ENCODE measurements at places on chromosomes 5 and 9. TPM values are rescaled to one million over a fixed set of nuclear protein-coding genes. Genes with fewer than 3 reads are reported as not detected.

- no peak for DNase-seq
These were observed 16.0 kb downstream of the TMEM174 start for GRCh38 chr5:73188764-73189531.

SLC35A4 gene
- 3.7 TPM for total RNA-seq

DNA sequence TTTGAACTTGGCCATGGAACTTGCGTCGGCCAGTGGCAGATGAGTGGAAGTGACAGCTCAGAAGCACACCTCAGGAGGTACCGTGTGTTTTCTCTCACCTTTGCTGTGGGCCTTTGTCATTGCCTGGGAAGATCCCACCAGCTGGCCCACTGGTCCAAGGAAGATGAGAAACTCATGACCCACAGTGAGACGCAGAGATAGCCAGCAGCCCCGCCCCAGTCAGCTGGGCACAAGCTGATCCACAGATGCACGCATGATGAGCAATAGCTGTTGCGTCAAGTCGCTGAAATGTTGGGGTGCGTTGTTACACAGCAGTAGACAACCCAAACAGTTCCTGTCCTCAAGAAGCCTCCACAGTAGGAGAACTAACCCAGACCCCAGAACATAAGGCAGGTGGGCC lies 30.8 kb upstream of the UNC5A start:
- DNase-seq: no peak

DNA sequence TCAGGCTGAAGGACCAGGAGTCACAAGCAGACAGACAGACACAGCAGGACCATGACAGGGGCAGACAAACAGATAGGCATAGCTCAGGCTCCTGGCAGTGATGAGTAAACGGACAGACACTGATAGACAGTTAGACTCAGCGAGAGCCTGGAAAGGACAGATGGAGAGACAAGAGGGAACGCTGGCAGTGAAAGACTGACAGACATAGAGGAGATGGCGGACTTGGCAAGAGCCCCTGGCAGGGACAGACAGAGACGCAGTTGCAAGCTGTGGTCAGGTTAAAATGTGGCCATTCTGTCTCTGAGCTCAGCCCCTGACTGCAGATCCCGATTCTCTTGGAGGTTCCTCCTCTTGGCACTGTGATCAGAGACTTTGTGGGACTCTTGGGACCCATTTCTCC lies 13.6 kb downstream of the CSF2 start:
- DNase-seq: no peak

CNTLN gene
- total RNA-seq: 16.5 TPM

DNA sequence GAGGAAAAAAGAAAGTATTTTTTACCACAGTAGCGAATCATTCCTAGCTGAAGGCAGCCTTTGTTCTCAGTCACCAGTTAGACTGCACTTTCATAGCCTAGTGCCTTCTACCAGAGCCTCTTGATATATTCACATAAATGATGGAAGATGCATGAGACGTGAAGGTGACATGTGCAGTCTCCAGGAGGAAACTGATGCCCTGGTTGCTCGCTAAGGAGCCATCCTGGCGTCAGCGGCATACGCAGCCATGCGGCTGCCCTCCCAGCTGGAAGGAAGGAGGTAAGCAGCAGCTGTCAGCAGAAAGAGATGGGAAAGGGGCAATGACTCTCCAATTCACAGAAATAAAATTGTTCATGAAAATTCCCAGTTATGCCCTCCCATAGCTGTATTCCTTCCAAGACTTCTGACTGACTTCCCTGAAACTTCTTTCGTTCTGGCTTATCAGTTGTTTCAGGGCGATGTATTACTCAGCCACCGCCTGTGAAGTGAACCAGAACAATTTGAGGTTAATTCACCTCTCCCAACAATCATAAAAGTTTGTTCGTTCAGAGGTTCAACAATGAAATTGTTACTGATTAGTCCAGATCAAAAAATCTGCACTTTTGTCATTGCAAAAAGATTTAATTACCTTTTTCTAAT lies 331.2 kb downstream of the NR2F1-AS1 start:
- no peak for DNase-seq

DNA sequence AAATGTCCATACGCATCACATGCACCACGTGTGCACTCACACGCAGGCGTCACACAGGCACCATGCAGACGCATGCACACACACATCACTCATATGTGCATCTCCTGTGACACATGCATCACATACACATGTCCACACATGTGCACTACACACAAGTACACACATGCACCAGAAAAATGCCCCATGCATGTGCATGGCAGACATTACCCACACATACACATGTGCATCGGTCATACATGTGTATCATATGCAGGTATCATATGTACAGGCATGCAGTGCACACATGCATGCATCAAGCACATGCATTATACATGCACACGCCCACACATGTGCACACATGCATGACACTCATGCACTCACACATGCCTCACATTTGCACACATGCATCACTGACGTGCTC lies 26.1 kb downstream of the ADAMTS2 start:
- no peak for DNase-seq

ACSL6 gene
- 32.9 TPM for total RNA-seq

DNAI1 gene
- total RNA-seq: 0.78 TPM

DPYSL3 gene
- total RNA-seq: 977 TPM

- DNase-seq: no peak
These were observed 33.4 kb downstream of the WDR70 start for GRCh38 chr5:37412515-37412914.

ARSI gene
- 0.31 TPM for total RNA-seq

NIPAL4 gene
- total RNA-seq: not detected

GRCh38 chr5:58999804-59000203 lies 416.9 kb downstream of the RAB3C start:
- peak; percentile 86 for DNase-seq

GRCh38 chr5:150647275-150648251 lies 7.1 kb downstream of the SYNPO start:
- no peak for DNase-seq

DIPK1B gene
- 25.1 TPM for total RNA-seq

DNA sequence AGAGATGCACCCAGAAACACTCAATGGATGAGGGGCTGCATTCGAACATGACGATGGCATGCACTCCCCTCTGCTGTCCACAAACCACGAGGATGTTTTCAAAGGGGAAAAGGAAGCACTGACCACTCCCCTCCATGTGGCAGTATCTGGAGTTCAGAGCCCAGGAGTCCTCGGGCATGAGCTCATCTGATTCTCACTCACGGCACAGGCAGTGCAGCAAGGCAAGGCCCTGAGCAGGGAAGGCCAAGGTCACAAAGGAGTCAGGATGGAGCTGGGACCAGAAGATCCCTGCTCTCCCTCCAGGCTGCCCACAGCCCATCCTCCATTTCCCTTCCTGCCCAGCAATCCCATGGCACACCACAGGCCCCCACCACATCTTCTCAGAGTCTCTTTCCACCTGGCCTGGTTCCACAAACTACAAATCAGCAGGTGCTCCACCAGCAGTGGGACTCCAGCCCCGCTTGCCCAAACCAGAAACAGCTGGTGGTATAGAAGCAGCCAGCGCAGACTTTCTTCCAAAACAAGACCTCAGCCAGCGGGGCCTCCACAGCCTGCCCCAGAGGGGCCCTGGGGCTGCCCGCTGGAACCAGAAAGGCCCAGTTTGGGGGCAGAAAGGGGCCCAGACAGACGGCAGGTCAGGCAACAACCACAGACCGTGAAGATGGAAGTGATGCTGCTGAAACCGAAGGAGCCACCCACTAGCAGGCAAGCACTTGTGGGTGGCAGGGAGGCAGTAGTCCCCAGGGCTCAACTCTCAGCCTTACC lies 12.2 kb downstream of the TNIP1 start:
- no peak for DNase-seq

GABRA1 gene
- total RNA-seq: 18.2 TPM

GRCh38 chr9:91694081-91694870 lies 255.8 kb downstream of the ROR2 start:
- DNase-seq: no peak

GRCh38 chr9:84869091-84869490 lies 199.6 kb downstream of the NTRK2 start:
- no peak for DNase-seq

DNA sequence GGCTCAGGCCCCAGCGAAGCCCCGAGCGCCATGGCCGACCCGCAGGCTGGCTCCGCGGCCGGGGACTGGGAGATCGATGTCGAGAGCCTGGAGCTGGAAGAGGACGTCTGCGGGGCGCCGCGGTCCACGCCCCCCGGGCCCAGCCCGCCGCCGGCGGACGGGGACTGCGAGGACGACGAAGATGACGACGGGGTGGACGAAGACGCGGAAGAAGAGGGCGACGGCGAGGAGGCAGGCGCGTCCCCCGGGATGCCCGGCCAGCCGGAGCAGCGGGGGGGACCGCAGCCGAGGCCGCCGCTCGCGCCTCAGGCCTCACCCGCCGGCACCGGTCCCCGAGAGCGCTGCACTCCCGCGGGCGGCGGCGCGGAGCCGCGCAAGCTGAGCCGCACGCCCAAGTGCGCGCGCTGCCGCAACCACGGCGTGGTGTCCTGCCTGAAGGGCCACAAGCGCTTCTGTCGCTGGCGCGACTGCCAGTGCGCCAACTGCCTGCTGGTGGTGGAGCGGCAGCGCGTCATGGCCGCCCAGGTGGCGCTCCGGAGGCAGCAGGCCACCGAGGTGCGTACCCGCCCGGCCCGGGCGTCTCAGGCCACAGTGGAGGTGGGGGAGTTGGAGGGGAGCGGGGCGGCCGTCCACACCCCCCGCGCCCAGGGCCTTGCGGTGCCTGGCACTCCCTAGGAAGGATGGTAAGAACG lies 1.6 kb downstream of the DMRT2 start:
- no peak for DNase-seq

DNA sequence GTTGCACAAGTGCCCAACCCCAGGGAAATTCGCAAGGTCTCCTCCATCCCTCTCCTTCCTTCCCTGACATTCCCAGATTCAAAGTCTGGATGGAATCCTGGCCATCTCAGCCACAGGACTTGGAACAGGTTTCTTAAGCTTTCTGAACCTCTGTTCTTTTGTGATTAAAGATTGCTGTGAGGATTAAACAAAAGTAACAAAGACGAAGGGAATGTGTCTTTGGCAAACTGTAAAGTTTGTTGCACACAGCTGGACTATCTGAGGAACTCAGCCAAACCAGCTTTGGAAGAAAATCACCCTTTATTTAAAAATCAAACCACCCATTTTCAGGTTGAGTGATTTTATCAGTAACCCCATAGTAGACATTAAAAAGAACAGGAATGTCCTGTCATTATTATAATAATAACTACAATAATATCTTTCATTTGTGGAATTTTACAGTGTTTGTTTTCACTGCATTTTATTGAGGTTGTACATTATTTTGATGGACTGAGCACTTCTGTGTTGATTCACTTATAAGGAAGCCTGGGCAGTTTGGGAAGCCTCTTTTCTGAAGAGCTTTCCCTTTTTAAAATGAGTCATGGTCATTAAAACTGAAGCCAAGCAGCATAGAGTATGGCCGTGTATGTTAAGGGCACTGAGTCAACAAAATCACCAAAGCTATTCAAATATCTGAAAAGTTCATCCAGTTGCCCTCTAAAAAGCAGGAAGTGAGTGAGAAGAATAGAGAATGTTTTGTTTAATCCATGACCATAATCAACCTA lies 310.2 kb downstream of the AGTPBP1 start:
- DNase-seq: no peak

- DNase-seq: no peak
These were observed 21.6 kb downstream of the SSBP2 start for GRCh38 chr5:81729276-81729675.

DNA sequence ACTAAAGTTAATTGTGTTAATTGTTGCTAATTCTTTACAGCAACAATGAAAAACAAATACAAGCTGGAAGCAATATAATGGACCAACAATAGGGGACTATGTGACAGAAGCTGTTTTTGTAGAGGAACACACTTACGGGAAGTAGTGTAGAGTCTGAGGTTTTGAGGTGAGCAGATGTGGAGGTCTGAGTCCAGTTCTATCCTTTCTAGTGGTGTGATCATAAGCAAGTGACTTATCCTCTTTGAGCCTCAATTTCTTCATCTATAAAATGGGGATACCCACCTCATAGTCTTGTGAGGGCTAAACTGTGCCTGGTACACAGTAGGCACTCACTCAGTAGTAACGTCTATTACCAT lies 28.3 kb downstream of the ALG2 start:
- DNase-seq: no peak

DNA sequence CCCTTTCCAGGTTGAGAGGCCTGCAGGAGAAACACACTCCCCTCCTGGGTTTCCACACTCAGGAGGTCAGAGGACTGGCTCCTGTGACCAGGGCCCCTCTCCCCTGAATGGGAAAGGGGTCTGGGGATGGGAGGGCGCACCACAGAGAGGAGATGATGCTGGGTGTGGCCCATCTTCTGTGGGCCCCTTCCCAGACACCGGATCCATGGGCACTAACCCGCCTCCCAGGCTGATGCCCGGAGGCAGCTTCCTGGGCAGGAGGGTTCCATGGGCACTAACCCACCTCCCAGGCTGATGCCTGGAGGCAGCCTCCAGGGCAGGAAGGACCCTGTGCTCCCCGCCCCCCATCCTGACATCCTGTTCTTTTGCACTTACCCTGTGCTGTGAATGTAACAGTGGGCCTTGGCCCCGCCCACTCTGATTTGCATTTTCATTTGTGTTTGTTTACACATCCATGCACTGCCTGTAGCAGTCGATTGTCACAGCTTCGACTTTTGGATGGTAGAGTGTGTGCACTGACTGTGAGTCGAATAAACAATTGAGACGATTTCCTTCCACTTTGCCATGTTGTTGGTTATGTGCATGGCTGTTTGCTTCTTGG lies 9.3 kb upstream of the DOLPP1 start:
- DNase-seq: no peak

CDO1 gene
- 73.2 TPM for total RNA-seq

DNA sequence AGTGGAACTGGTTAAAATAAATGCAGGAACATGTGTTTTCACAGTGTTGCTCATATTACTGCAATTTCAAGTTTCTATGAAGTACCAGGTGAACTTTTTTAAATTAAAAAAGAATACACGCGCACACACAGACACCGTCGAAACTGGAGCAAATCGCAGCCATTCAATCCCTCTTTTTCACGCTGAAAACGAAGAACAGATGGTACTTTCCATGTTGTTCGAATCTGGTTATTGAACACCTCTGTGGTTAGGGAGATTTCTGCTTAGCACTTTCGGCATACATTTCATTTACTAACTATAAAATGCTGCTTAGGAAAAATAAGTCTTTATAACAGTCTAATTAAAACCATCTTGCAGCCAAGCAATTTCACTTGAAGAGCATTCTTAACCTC lies 6.8 kb downstream of the ZNF608 start:
- no peak for DNase-seq

TSLP gene
- total RNA-seq: not detected

GRCh38 chr5:125160787-125161502 lies 414.5 kb upstream of the ZNF608 start:
- DNase-seq: no peak

GRCh38 chr9:68744426-68744825 lies 39.4 kb downstream of the PIP5K1B start:
- DNase-seq: no peak

PCDHGC4 gene
- 91.2 TPM for total RNA-seq

Measured in occipital lobe (tissue), 3 donors.